ENCODE measurements at places on chromosomes 16 and 17.

GRCh38 chr17:46796524-46796923 lies 22.0 kb downstream of the WNT3 start:
- no peak for DNase-seq

GRCh38 chr17:57572600-57572999 lies 172.5 kb downstream of the CCDC182 start:
- no peak for DNase-seq

DNA sequence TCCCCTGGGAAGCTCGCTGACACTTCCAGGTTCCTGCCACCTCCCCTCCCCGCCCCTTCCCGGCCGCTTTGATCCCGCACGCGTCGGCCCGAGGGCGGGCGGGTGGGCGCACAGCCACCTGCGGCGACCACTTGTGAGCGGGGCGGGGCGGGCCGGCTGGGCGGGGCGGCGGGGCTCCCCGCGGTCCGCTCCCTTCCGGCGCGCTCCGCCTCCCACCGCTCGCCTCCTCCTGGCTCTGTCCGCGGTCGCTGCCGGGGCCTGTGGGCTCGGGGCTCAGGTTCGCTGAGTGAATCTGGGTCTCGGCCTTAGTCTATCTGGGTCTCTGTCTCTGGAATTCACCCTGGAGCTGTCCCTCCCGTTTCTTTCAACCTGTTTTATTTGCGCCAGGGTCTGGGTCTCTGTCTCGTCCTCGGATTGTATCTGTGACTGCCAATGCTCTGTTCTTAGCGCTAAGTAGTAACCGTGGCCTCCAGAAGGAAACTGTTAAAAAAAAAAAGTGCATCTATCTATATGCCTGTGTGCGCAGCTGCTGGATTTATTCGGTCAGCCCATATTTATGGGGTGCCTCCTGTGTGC lies 2.7 kb upstream of the HES7 start:
- DNase-seq, result no peak

GRCh38 chr16:81532491-81533174 lies 88.0 kb downstream of the CMIP start:
- no peak for DNase-seq

DNA sequence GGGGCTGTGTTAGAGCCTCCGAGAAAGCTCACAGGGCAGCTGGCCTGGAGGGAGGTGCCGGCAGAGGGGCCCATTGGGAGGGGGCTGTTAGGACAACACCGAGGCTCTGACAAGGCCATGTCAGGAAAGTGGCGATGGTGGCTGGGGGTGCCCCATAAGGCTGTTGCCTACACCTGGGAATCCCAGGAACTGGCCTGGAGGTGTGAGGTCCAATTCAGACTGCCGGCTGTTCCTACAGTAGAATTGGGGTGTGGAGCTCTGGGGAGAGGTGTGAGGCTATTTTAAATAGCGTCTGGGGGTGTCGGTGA lies 155.0 kb upstream of the CHMP6 start:
- no peak for DNase-seq

- no peak for DNase-seq
Measured at GRCh38 chr16:11698271-11698689, 30.0 kb downstream of the SNN start.

DNA sequence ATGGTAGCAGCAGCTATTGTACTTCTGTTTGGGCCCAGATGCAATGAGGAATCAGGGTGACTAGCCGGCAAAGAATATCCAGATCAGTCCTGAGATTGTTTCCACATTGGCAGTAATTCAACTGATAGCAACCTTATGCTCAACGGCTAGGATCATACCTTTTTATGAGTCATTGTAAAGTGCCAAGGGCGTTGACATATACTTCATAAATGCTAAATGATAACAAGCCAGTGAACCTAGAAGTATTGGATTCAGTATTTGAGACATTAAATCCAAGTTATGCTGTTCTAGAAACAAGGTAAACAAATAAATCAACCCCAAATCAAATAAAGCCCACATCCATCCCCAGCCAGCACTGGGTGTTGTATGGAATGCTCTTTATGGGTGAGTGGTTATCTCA lies 207.1 kb upstream of the ZFHX3 start:
- DNase-seq, result no peak

DNA sequence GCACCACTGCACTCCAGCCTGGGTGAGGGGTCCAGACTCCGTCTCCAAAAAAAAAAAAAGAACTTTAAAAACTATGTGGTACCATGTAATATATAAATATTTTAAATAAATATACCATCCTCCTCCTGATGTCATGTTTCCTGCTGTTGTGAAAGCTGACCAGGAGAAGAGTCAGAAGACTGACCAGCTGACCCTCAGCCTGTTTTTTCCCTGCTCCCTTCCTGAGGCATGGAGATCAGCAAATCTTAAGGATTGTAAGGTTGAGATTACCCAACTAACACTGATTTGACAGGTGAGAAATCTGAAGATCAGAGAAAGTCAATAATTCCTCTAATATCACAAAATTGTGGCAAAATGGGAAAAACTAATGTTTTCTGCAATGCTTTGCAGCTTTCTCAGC lies 18.1 kb downstream of the NCOR1 start:
- no peak for DNase-seq

All from amniotic stem cell (primary cell).